ENCODE measurements at places on chromosomes 2 and 18.

- no peak for DNase-seq
Observed at GRCh38 chr18:28019425-28020108, 157.4 kb downstream of the CDH2 start.

DNA sequence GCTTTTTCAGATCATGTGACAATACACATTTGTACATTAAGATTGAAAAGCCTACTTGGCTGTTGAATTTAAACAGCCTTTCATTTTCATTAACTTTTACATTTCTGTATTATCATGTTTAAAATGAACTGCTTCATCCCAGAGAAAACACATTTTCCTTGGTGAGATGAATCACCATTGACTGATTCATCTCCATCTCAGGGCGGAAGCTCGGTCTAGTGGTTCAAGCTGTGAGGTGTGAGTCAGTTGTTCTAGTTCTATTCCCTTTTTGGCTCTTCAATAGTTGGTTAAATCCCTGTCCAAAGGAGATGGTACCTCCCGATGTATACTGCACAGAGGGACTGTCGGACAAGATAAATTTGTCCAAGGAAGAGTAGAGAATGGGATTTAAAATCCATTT, 189.7 kb downstream of the ADCYAP1 start:
- no peak for DNase-seq

- DNase-seq = no peak
Observed at GRCh38 chr18:40431071-40431985, 1523.7 kb upstream of the PIK3C3 start.

DNA sequence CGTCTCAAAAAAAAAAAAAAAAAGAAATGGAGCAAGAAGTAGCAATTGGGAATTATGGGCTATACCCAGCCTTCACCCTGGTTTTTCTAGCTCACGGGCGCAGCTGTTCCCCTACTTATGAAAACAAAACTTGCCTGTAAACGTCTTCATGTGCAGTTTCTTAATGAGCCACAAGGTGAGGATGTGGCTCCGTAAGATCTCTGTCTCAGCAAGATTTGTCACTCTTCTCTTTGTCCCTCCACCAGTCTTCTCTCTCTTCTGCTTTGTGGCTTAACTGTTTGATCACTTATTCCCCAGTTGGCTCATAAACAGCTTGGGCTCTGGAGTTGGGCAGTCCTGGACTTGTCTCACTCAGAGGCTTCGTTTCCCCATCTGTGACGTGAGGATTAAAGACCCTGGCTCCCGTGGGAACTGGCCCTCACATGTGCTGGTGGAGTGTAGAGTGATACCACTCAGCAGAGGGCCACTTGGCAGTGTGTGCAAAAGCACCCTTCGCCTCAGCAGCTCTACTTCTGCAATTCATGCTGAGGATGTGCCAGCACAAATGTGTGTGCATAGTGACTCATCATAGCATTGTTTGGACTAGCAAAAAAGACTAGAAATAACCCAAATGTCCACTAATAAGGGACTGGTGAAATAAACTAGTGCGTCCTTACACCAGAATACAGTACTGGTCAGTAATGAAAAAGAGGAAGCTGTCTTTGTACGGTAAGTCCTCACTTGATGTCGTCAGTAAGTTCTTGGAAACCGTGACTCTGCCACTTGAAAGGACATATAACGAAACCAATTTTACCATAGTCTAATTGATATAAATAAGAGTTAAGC, 8.7 kb downstream of the CEP68 start:
- DNase-seq = no peak

DNA sequence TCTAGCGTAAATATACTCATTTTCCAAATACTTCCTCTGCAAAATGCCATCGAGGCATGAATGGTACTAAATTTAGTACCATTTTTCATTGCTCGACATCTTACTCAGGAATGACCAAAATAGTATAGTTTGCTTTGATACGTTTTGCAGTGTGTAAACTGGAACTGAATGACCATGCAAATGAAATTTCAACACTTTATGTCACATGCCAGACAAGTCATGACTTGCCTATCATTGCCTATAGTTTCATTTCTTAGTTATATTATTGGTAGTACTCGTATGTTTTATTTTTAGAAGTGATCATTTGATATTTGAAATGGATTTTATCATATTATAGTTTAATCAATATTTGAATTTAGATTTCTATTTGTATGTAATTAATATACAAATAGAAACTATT, 9.1 kb downstream of the MSTN start:
- no peak for DNase-seq

DNA sequence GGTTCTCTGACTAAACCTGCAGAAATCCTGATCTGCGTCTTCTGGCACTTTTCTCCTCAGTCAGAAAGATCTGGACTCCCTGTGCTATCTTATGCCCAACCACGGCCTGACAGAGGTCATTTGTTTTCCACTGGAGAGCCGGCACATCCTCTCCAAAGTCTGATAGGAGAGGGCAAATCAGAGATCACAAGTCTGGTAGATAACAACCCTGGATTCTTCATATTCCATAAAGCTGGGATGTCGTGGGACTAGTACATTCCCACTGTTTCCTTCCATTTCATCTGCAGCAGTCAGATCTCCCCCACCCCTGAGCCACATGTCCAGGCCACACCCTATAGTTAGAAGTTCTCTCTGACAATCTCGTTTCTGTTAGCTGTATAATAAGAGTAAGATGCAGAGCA, 157.0 kb downstream of the MGAT5 start:
- DNase-seq = no peak

DNA sequence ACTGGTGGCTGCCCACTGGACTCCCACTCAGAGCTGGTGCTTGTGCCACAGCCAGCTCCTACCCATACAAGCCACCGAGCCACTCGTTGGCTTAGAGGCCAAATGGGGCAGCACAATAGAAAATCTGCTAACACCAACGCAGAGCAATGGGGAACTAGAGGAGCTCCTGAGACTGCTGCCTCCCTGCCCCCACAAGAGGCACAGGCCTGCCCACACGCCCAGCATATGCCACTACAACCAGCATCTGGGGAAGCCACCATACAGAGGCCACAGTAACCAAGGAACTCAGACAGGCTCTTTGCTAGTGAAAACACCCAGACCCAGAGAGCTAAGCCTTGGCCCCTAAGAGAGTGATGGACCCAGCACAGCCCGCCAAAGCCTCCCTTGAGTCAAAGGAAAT, 231.2 kb upstream of the RAB6C start:
- no peak for DNase-seq

GRCh38 chr2:70831861-70832260, 3.8 kb downstream of the CD207 start:
- DNase-seq = no peak

DNA sequence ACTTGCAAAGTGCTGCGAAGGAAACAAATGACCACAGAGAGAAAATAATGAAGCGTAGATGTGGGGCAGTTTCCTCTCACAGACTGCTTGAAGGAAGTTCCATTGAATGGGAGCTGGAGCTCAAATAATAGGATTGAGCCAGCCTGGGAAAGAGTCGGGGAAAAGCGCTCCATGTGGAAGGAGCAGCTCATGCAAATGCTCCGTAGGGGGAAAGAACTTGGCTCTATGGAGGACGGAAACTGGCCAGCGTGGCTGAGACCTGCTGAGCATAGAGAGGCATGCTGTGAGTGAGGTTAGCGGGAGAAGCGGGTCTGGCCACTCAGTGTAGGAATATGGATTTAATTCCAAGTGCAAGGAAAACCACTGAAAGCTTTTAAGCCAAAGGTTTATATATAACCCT, 28.6 kb upstream of the VIT start:
- DNase-seq = no peak

DNA sequence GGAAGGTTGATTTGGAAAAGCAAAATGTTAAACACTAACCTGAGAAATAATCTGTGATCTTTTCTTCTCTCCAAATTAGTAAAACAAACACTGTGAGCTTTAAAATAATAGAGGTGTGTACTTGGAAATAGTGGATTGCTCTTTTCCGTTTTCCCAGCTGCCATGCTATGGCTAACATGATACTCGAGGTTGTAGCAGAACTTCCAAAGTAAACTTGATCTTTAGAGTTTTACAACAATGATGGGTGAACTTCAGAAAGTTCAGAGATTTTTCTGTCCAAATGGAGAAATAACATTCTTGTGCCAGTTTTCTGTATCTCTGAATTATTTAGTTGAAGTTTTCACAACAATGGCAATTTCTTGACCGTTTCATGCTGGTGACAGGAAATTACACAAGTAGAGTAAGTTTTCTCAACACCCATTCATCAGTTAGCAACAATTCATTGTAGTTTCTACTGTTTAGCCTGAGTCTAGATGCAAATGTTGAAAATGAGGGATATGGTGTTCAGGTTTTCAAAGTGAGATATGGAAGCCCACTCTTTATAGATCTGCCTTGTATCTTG, 135.3 kb upstream of the CTAGE1 start:
- DNase-seq = no peak

DNA sequence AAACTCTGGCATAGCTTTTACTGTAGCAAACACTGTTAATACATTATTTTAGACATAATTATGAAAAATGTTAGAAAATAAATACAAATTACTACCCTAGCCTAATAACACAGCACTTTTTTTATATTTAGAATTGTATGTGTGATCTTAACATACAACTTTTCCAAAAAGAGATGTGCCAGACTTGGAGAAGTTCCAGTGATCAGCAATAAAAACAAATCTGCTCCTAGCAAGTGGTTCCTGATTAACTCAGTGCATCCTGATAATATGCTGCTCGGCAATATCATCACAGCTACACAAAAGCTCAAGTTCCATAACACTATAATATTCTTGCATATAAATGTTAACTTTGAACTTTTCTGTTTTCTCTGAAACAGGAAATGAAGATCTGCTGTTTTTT, 22.4 kb upstream of the PTPRM start:
- no peak for DNase-seq

DNA sequence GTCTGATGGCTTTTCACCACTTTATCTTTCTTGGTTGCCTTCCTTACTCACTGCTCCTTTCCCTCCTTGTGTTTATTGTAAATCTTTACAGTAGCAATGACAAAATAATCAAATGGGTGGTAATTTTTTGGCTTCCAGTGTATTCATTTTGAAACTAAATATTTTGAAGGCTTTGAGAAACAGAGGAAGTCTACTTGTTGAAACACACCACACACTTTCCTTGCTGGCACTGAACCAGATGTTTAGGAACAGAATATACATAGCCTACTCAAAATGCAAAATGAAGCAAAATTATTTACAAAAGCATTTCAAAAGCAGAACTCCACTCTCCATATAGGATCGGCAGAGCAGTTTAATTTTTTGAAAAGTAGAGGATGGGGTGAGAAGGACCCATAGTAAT, 189.8 kb downstream of the LTBP1 start:
- no peak for DNase-seq

DNA sequence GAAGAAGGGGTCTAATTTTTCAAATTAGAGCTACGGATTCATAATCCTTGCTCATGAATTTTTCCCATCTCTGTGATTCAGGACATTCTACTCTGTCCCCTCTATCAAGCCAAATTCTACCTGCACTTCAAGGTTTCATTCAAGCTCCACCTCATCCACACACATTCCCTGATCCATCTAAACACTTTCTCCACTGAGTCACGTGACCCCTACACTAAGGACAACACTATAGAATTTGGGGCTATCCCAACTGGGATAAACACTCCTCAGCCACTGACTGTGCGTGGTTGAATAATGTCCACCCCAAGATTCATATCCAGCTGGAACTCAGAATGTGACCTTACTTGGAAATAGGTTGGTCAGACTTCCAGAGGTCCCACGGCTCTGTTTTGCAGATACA, 159.9 kb upstream of the ACVR2A start:
- no peak for DNase-seq

DNA sequence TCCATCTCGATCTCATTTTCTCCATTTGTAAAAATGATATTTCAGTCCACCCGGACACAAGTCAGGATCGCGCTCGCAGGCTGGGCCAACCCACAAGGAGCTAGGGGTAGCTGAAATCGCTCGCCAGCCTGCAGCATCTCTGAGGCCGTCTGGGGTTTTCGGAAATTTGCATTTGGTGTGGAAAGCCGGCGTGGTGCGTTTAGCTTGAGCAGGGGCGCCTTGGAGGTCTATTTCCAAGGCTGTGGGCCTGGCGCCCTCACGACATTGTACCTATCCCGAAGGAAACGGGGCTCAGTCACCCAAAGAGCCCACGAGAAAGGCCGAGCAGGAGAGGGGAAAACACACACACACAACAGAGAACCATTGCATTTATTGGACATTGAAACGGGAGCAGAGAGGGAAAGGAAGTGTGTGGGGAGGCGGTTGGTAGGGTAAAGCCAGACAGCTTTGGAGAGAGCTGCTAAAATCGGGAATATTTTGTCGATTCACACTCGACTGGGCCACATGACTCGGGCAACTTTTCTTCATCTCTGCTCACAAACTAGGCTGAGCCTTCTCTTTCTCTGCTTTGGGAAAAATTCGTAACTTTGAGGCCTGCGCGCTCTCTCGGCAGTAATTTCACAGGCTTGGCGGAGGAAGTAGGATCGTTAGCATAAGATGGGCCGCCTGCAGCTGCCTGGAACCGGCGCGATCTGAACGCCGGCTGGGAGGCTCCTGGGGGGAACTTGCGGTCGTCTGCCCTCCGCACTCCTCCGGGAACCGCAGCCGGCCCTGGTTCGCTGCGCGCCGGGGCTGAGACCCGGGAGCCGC, 1.1 kb upstream of the HOXD8 start:
- DNase-seq = no peak

DNA sequence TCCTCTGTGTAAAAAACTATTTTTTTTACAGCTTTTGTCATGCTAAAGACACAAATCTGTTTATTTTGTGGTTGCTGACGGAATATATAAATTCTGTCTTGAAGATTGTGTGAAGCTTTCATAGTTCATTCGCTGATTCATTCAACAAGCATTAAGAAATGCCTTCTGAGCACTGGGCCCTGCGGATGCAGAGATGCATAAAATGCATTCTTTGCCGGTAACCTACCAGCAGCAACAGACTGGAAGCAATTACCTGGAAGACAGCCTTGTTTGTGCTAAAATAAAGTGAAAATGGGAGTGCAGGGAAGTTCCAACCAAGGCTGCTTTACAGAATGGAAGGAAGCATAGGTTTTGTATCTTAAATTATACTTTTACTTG, 119.7 kb downstream of the PMAIP1 start:
- no peak for DNase-seq

- DNase-seq = no peak
Observed at GRCh38 chr2:206736935-206737334, 18.7 kb upstream of the DYTN start.

- DNase-seq = no peak
Observed at GRCh38 chr2:147181351-147182029, 663.3 kb upstream of the ACVR2A start.

DNA sequence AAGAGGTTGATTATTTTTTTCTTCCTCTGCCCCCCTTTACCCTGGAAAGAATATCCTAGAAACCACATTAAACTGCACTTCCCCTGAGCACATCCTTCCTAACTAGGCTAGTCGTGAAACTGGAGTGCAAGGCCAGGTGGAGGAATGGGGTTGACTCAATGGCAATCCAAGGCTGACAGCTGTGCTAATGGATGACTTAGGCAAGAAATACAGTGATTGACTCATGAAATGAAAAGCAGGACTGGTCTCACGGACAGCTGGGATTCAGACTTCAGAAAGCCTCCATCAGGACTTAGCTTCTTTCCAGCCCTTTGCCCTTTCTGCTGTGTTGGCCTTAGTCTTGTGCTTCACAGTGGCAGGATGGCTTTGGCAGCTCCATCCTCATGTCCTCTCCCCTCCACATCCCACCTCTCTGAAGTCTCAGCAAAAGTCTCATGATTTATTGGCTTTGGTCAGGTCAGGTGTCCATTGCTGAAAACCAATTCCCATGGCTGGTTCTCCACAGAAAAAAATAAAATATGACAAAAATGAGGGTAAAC, 33.8 kb downstream of the INSIG2 start:
- DNase-seq = no peak

All from SHP77 treated with DMSO at 0.1 percent for 48 hours (cell line).